Activated naive CD8-positive, alpha-beta T cell treated with anti-CD3 and anti-CD28 coated beads for 36 hours (primary cell): ENCODE measurements at places on chromosomes 11 and 22. TPM values are rescaled to one million over a fixed set of nuclear protein-coding genes. Genes with fewer than 3 reads are reported as not detected.

DNA sequence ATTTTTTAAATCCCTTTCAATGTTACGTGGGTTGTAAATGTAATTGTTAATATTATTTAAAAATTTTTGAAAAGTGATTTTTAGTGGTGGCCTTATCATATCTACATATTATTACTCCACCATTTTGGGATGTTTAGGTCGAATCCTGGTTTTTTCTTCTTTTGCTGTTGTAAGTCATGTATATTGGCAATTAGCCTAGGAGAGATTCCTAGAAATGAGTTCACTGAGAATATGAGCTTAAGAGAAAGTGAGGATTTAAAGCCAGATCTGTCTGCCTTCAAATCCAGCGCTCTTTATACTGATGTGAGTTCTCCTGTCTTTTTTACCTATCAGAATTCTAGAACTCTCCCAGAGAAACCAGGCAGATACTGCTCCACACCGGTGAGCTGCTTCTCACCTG is 56.1 kb downstream of the PTPRJ start:
- no peak for DNase-seq

DNA sequence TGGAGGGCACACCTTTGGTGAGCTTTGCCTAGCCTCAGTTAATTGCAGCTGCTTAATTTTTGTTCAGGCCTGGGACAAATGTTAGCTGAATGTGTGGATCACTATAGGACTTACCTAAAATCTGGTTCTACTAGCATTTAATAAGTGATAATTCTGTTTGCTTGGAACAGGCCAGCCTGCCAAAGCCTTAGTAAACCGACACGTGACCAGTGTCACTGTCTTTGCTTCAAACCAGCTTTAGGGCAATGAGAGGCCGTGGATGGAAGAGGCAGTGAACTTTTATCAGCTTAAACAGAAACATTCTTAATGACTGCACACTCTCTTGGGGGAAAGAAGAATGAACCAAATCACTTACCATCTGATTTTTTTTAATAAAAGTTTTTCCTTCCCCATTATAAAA is 10.8 kb downstream of the PARVA start:
- DNase-seq: no peak

Gene OR4D6
- not detected for total RNA-seq

GRCh38 chr11:84871116-84871515 is 756.0 kb downstream of the DLG2 start:
- DNase-seq: no peak

DNA sequence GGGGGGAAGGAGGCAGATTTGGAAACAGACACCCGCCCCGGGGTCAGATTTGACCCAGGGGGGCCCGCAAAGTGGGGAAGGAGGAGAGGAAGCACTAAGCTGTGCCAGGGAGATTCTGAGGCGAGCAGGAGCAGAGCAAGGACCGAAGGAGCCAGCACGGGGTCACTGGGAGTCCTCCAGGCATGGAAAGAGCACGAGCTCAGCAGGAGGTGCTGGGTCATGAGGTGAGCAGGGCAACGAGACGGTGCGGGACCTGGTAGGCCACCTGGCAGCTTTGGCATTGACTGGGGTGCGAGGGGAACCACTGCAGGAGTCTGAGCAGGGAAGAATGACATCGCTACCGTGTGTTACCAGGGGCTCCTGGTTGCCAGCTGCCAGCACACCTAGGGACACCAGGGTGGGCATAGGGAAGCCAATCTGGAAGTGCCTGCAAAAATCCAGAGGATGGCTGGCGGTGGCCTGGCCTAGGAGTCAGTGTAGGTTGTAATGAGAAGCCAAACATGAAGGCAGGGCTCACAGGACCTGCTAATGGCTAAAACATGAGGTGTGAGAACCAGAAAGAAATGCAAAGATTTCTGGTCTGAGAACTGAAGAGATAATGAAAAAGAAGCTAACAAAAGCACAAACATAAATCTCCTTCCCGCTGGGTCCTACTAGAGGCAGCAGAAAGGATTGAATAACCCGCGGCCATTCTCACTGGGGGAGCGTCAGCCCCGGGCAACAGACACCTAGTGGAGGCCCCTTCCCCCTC is 63.5 kb downstream of the MICAL3 start:
- DNase-seq: no peak

Gene GPHA2
- not detected for total RNA-seq

DNA sequence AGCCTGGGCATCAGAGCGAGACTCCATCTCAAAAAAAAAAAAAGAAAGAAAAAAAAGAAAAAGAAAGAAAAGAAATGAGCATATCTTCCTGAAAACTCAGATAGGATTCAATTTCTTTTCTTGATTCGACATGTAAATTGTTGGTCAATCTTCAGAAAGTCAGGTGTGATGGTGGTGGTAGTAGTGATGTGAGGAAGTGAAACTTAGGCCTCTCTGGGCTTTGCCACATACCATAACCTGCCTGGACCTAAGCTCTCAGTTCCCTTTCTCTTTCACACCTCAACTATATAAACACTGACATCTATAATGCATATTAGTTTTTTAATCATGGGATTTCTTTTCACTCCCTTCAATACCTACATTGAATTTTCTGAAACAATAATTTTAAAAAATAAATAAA is 98.0 kb upstream of the TBCEL start:
- no peak for DNase-seq

DNA sequence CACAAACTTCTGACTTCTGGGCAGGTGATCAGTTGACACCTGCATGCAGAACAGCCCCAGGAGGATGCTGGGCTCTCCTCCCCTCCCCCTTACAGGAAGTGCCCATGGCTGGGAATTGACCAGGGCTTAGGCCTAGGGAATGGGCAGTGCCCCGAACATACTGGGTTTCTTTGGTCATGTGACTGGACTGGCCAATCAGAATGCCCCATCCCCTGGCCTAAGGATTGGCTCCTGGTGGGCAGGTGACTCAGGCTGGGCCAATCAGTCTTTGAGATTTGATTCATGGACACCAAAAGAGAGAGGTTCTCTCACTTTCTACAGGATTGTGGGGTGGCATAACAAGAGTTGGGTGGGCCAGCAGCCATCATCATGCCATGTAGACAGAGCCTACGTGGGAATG is 37.1 kb downstream of the MCM5 start:
- peak; percentile 18 for DNase-seq

- no peak for DNase-seq
These were observed 9.0 kb downstream of the OR6M1 start for GRCh38 chr11:123797114-123797513.

GRCh38 chr11:70303070-70303469 is 32.6 kb downstream of the PPFIA1 start:
- DNase-seq: no peak

- no peak for DNase-seq
These were observed 1.2 kb downstream of the DKK3 start for GRCh38 chr11:12007230-12007593.

- no peak for DNase-seq
These were observed 48.8 kb upstream of the B3GAT1 start for GRCh38 chr11:134460881-134461280.

DNA sequence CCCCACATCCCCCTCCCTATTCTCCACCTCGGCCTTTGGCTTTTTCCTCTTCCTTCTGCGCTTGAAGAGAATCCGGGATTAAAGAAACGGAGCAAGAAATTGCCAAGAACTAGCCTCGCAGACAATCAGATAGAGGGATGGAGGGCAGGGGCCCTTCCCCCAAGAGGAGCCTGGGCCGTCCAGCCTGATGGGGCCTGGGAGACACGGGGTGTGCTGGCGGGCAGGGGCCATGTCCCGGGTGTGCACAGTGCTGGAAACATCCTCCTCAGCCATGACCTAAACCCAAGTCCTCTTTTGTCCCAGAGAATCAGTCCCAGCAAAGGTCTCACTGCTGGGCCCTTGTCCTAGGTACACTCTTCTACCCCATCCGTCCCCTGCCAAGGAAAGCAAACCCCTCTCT is 47.7 kb upstream of the LMO1 start:
- no peak for DNase-seq

DNA sequence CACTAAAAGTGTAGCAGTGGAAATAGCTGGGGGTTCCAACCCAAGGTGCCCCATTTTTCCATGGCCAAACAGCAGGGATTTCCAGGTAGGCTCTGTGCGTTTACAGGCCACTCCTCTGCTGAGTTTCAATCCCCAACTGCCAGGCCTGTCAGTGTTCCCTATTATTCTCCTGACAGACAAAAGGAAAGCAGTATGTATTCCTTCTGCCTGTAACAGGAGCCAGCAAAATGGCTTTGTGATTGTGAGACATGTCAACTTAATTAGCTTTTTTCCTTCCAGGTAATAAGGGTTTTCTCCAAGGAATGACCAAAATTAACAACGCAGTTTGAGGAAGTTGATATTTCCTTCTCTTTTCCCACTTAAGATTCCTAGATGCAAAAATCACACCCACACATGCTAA is 277.1 kb upstream of the MPPED2 start:
- no peak for DNase-seq

DNA sequence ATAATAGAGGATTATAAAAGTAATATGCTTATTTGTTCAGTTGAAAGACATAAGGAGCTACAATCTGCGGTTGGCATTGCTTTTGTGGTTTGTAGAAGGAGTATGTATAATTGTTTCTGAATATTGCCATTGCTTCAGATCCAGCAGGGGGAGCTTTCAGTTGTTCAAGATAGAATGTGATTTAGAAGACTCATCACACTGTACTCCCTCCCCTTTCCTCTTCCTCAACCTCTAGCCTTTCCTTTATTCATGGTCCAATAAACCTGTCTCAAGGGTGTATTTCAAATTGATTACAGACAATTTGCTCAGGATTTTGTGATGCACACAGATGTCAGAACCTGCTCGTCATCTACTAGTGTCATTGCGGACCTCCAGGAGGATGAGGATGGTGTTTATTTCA is 9.8 kb downstream of the PRMT3 start:
- no peak for DNase-seq

DNA sequence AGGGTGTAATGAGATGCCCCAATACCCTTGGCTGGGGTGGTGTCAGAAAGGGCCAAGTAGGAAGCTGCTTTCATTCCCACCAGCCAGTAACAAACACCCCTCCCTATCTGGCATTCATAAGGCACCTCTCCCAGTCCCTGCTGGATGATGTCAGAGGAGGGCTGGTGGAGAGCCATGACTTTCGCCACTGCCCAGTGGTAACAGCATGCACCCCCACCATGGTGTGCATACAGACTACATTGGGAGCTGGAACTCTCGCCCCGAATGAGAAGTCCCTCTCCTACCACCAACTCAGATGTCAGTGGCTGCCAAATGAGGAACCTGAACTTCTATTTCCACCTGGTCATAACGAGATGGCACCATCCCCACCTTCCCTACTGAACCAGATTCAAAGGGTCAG is 73.3 kb downstream of the SGSM3 start:
- no peak for DNase-seq

DNA sequence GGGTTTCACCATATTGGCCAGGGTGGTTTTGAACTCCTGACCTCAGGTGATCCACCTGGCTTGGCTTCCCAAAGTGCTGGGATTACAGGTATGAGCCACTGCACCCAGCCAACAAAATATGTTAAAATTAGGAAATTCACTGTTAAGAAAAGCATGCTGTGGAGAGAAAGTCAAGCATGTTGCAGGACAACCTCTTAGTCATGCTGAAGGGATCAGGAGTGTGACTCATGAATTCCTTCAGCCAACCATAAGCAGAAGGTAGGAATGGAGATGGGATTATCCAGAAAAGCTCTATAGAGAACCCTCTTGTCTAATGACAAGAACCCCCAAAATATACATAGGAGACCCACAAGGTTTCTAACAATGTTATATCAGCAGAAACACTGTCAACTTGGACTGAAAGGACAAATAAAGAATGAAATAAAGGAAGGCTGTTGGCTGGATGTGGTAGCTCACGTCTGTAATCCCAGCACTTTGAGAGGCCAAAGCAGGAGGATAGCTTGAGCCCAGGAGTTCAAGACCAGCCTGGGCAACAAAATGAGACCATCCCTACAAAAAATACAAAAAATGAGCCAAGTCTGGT is 16.0 kb downstream of the MRTFA start:
- no peak for DNase-seq

GRCh38 chr11:119858288-119858687 is 129.3 kb upstream of the NECTIN1 start:
- no peak for DNase-seq

DNA sequence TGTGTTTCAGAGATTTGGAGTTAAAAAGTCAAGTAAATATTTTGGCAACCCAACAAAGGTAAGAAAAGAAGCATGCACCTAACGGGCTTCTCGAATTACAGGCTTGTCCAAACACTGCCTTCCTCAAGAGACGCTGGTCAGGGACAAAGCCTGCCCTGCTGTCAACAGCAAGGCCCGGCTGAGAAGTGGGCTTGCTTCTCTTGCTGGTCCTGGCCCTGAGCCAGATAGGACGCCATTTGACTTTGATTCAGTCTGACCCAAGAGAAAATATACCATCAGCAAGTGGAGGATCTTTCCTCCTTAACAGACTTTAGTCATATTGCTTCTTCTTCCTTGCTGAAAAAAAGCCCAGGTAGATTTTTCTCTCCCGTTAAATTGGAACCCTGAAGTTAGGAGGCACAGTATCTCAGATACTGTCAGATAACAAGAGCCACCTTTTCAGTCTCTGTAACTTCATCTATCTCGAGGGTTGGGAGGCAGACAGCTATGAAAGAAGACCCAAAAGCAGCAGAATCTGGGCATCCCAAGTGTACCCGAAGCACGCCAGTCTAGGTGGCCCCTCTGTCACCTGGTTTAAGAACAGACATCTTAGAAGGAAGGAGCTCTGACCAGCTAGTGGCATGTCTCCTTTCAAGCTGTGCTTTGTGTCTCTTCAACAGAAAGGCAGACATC is 57.5 kb downstream of the C22orf31 start:
- no peak for DNase-seq

DNA sequence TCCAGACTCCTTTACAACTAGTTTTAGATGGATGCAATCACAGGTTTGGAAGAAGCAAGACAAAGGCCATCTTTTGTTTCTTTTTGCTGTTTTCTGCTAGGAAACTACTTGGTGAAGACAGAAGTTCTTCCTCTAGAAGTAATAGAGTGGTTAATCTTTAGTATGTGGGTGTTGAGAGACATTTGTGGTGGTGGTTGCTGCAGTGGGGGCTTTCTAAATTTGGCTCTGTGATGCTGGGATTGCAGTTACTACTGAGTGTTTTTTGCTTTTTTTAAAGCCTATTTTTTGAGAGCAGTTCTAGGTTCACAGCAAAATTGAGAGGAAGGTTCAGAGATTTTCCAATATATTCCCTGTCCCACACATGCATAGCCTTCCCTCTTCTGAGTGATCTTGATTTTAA is 120.0 kb downstream of the AASDHPPT start:
- no peak for DNase-seq

GRCh38 chr11:68859123-68859522 is 17.4 kb upstream of the CPT1A start:
- no peak for DNase-seq

DNA sequence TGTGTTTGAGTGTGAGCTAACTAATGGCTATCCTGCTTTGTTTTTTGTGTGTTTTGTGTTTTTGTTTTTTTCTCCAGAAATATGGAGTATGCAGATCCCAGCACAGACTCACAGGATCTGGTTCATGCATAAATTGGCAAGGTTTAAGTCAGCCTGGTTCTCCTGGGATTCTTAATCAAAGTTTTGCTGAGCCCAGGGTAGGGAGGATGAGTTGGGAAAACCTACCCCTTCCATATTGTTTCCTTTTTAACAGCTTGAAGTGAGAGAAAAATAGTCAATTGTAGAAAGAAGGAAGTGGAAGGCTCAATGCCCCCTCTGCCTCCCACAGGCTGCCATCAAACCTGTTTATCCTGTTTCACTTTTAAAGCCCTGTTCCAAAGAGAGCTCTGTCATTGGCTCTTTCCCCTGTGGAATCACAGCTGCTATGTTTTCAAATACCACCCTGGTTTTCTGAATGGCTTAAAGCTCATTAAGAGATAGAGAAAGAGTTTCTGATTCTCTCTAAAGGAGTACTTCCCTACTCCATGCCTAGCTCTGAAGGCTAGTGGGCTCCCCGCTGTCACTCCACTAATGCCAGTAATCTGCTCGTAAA is 23.4 kb upstream of the CADM1 start:
- no peak for DNase-seq

- DNase-seq: no peak
These were observed 74.0 kb downstream of the NAV2 start for GRCh38 chr11:19786644-19787043.
